OCI-LY7 (cell line): ENCODE measurements at places on chromosomes 7 and 10. TPM values are rescaled to one million over a fixed set of nuclear protein-coding genes. Genes with fewer than 3 reads are reported as not detected.

GRCh38 chr10:51999096-51999495, 299.7 kb upstream of the CSTF2T start:
- no peak for DNase-seq

GRCh38 chr10:105691811-105692210, 1050.7 kb downstream of the SORCS3 start:
- DNase-seq = peak; percentile 19

GRCh38 chr7:74362266-74362665, 73.1 kb downstream of the CLIP2 start:
- DNase-seq = no peak

DNA sequence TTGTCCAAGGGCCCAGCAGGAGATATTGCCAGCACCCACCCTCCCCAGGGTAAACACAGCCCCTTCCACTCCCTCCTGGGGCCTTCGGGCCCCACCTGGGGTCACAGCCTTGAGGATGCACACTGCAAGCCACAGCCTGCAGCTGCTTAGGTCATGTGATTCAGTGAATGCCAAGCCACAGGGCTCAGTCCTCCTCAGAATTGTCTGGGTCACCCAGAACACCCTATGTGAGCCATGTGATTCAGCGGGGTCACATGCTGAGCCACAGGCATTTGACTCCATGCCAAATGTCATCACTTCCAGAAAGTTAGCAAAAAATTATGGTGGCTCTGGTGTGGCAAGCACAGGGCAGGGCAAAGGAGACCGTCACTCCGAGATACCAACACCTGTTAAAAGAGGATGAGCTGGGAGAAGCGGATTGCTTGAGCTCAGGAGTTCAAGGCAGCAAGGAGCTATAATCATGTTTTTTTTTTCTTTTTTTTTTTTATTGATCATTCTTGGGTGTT, 17.2 kb upstream of the PSAP start:
- peak; percentile 39 for DNase-seq

GRCh38 chr10:34762603-34763299, 52.3 kb downstream of the PARD3 start:
- no peak for DNase-seq

DNA sequence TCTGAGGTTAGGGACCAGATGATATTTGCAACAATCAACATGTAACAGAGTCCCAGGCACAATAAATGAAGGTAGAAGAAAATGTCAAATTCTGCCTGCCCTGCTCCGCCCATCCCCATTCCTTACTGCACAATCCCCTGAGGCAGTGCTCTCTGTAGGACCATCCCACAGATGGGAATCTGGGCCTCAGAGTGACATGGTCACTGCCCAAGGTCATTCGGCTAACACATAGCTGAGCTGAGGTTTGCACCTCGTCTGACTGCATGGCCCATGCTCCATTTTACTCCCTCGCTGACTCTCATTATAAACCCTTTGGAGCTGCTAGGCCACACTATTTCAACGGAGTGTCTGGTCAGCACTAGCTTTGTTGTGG, 1.2 kb downstream of the HOGA1 start:
- no peak for DNase-seq

- no peak for DNase-seq
These were observed 3.6 kb downstream of the LRRC17 start for GRCh38 chr7:102916426-102916825.

DNA sequence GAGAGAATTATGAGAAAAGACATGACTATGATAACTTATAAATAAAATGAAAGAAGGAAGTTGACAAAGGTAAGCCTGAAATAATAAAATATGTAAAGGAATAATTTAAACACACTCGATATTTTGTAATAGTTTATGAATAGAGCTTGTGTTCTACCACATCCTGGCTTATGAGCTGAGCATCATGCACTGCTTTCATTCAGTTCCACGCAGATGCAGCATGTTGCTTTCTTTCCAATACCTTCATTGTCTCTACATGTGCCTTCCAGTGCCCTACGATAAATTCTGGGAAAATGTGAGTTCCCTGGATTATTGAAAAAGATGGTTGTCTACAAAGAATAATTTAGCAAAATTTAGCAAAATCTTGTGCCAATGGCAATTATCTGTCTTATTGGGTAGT, 398.9 kb upstream of the SEMA3C start:
- DNase-seq = no peak

GRCh38 chr10:17758200-17758599, 6.2 kb downstream of the TMEM236 start:
- DNase-seq = no peak

- DNase-seq = no peak
These were observed 24.4 kb downstream of the GSDME start for GRCh38 chr7:24732646-24733413.

DNA sequence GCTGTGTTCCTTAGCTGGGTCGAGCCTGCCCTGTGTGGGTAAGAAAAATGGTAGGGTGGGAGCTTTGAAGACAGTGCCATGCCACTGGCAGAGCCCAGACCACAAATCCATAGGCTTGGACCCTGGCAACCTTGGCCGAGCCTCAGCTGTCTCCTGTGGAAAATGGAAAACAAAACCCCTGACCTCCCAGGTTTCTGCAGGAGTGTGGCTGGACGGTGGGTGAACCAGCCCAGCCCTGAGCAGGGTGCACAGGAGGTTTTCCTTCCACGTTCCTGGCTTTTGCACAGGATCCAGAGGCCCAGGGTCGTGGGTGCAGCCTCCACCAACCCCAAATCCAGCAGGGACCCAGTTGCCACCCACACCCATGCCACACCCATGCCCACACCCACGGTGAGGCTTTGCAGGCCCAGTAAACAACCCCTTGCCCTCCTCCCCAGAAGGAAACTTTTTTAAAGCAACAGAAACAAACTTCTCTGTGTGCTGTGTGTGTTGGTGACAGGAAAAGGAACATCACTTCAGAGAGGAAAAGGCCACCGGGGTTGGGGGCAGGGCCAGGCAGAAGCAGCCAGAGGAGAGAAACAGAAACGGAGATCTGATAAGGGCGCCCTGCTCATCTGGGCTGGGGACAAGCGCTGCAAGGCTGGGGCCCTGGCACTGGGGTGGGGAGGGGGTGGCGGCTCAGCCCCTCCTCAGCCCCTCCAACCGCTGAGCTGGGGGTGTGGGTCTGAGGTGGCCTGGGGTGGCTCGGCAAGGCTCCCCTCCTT, 20.7 kb upstream of the ZMIZ1 start:
- DNase-seq = no peak

DNA sequence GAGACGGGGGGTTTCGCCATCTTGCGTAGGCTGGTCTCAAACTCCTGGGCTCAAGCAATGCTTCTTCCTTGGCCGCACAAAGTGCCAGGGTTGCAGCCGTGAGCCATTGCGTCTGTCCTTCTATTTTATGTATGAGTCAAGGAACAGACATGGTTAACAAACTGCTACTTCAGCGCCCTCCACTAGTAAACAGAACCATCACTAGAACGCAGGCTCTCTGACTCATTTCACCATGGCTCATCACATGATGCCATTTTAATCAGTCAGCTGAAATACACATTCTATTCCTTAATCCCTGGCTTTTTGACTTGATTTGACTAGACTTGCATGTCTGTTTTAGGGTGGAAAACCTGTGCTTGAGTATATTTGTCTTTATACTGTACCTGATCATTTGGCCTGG, 41.3 kb downstream of the CELF2 start:
- DNase-seq = no peak

DNA sequence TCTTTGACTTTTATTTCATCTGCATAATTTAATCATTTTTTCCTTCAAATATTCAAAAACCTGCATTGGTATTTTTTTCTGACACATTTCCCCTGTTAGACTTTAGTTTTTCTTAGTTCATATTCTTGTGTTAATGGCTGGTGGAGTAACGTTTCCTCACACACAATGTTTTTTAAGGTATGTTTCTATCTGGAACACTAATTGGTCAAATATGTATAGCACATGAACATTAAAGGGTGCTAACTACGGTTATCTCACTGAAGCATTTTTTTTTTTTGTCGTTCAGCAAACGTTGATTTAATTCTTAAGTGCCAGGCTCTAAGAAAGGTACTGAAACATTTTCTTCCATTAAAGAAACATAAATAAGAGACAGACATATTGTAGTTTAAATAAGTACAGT, 87.7 kb downstream of the PTPRZ1 start:
- no peak for DNase-seq

GRCh38 chr7:126569402-126569801, 683.3 kb downstream of the GRM8 start:
- DNase-seq = no peak

- peak; percentile 17 for DNase-seq
These were observed 110.7 kb downstream of the RALA start for GRCh38 chr7:39733881-39734632.

DNA sequence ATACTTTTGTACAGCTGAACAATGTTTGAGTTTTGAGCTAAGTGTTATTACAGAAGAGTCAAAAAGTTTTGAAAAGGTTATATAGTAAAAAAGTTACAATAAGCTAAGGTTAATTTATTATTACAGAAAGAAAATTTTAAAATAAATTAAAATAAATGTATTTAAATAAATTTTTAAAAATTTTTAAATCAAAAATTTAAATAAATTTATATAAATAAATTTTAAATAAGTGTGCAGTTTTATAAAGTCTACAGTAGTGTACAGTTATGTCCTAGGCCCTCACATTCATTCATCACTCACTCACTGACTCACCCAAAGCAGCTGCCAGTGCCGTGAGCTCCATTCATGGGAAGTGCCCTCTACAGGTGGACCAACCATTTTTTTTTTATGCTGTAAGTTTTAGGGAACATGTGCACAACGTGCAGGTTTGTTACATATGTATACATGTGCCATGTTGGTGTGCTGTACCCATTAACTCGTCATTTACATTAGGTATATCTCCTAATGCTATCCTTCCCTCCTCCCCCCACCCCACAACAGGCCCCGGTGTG, 462.9 kb upstream of the ZMIZ1 start:
- peak; percentile 18 for DNase-seq

GRCh38 chr10:34739915-34740314, 75.2 kb downstream of the PARD3 start:
- DNase-seq = no peak

RBP3 gene
- not detected in 2 replicates for total RNA-seq

SPDYE9 gene
- total RNA-seq = not detected in 2 replicates

GHRHR gene
- total RNA-seq = not detected in 2 replicates

STEAP1B gene
- 1.1 and 2.1 TPM in 2 replicates for total RNA-seq

OR9A2 gene
- total RNA-seq = 0.37 and 0.53 TPM in 2 replicates

ACTR3C gene
- not detected in 2 replicates for total RNA-seq

HOXA5 gene
- 7.4 and 7.9 TPM in 2 replicates for total RNA-seq
